Activated T-cell treated with anti-CD3 and anti-CD28 coated beads for 1 hour (primary cell): ENCODE measurements at places on chromosomes 2 and 18.

- no peak for DNase-seq
These were observed 104.5 kb downstream of the EPHA4 start for GRCh38 chr2:221467610-221468009.

GRCh38 chr2:55776479-55776878 is 82.8 kb upstream of the PNPT1 start:
- DNase-seq, result no peak

- no peak for DNase-seq
These were observed 15.9 kb upstream of the POMC start for GRCh38 chr2:25184254-25184653.

GRCh38 chr2:177721818-177722567 is 329.4 kb downstream of the AGPS start:
- DNase-seq, result no peak

- DNase-seq, result no peak
These were observed 659.0 kb downstream of the IRS1 start for GRCh38 chr2:226140594-226140993.

- DNase-seq, result no peak
These were observed 186.4 kb downstream of the PIK3C3 start for GRCh38 chr18:42141439-42141838.

DNA sequence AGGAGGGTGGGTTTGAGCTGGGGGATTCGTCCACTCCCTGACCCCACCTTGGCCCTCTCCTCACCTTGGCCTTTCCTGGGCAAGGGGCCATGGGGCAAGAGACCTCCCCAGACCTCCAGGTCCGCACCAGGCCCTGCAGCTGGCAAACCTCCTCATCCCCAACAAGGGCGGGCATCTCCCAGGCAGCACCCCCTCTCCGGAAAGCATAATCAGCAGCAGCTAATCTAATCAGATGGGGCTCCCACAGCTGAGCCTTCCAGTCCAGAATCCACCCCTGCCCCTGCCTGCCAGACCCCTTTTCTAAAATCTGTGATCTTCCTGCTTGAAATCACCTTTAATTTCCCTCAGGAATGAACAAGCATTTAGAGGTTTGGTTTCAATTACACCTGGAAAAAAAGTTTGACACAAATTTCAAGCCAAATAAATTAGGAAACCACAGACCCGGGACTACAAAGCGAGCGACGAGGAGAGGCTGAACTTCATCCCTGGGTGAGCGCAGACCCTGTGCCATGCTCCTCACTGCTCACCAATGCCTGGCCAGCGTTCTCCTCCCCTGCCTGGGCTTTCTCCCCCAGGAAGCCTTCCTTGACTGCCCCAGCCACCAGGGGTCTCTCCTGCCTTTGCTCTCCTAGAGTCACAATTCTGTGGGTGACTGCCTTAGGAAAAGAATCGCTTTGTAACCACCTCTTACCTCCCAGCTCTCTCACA is 143.0 kb upstream of the MYCN start:
- DNase-seq, result no peak

- DNase-seq, result no peak
These were observed 1272.8 kb upstream of the ZEB2 start for GRCh38 chr2:145792745-145793144.

DNA sequence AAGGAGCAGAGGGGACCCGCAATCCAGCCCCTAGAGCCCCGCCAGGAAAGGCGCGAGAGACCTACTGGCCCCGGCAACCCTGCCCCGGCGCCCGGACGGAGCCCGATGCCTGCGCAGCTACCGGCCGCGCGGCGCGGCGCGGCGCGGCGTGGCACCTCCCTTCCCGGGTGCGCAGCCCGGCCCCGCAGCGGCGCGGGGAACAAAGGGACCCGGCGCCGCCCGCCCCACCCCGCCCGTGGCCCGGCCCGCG is 307 bp downstream of the CDH2 start:
- no peak for DNase-seq

GRCh38 chr2:6445156-6445555 is 420.6 kb downstream of the CMPK2 start:
- DNase-seq, result no peak
